ENCODE measurements at places on chromosomes 6 and 20.

GRCh38 chr6:111993342-111993741 is 60.6 kb upstream of the CCN6 start:
- no peak for DNase-seq

DNA sequence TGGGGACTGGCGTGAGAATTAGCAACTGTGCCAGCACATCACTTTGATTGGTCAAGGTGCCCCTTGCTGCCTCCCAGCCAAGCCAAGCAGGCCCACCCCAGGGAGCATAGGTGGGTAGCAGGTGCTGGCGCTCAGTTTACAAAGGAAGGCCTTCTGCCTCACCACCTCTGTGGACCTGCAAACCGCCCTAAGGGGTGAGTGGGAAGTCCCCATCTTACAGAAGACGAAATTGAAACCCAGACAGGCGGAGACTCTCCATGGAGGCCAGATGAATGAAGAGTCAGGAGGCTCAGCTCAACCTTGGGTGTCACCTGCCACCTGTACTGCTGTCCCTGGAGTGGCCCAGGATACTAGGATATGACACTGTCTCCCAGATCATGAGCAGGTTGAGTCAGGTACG is 21.5 kb upstream of the MAS1L start:
- no peak for DNase-seq

DNA sequence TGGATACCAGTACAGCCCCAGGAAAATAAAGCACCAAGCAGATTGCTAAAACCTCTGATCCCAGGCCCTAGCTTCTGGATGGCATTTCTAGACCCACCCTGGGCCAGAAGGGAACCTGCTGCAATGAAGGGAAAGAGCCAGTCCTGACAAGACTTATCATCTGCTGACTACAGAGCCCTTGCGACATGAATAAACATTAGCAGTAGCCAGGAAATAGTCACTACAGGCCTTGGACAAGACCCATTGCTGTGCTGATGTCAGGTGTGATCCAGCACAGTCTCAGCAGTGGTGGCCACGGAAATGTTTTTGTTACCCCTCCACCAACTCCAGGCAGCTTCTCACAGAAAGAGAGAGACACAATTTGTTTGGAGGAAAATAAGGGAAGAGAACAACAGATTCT is 399.3 kb downstream of the HAO1 start:
- no peak for DNase-seq

DNA sequence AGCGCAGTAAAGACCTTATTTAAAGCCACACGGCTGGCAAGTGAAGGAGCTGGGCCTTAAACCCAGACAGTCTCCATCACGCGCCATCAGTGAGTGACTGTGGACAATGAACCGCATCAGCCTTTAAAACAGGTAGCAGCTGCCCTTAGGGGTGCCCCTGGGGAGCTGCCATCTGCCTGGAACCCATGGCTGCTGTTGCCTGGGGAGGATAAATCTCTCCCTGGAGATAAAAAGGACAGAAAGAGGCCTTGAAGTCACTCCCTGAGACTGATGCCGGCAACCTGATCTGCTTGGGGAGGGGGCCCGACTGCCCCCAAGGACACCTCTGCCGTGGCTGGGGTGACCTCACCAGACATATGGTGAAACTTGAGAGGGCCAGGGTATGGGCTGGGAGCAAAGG is 73.5 kb downstream of the PREX1 start:
- DNase-seq, result peak; percentile 58

DNA sequence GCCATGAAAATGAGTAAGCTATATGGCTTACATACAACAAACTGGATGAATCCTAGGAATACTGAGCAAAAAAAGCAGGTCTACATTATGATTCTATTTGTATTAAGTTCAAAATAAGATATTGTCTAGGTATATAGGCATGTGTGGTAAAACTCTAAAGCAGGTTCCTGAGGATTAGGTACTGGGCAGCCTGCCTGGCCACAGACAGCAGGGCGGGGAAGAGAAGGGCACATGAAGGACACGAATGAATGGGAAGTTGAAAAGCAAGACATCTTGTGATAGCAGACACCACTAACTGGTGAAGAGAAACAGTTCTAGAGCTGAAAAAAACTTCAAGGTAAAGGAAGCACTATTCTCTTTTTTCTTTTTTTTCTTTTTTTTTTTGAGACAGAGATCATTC is 72.6 kb upstream of the SLC4A11 start:
- DNase-seq, result no peak

GRCh38 chr20:62500237-62500864 is 24.6 kb upstream of the GATA5 start:
- peak; percentile 87 for DNase-seq

DNA sequence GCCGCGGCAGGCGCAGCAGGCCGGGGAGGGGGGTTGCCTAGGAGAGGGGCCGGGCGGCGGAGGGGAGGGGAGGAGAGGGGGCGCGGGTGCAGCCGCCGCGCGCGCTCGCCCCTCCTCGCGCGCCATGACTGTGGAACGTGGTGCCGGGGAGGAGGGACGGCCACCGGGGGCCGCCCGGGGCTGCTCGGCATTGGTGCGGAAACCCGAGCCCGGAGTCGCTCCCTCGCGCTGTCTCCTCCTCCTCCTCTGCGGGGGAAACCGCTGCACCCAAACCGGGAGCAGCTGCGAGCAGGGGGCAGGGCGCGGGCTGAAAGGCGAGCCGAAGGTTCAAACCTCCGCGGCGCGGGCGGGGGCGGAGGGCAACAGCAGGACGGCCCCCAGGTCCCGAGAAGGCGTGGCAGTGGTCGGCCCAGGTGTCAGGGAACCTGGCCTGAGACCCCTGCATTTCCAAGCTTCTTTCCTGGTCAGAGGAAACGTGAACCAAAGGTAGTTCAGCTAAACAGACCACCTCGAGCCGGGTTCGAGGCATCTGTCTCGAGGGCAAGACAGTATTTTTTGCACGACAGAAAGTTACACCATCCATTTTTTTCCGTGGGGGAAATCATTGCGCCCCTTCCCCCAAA is 1.4 kb upstream of the TRERF1 start:
- DNase-seq, result peak; percentile 96

GRCh38 chr6:118334634-118335033 is 213.5 kb upstream of the PLN start:
- no peak for DNase-seq

- DNase-seq, result no peak
Observed at GRCh38 chr6:74585753-74586152, 620.1 kb downstream of the COL12A1 start.

- DNase-seq, result no peak
Observed at GRCh38 chr6:106959985-106960384, 14.5 kb downstream of the CD24 start.

DNA sequence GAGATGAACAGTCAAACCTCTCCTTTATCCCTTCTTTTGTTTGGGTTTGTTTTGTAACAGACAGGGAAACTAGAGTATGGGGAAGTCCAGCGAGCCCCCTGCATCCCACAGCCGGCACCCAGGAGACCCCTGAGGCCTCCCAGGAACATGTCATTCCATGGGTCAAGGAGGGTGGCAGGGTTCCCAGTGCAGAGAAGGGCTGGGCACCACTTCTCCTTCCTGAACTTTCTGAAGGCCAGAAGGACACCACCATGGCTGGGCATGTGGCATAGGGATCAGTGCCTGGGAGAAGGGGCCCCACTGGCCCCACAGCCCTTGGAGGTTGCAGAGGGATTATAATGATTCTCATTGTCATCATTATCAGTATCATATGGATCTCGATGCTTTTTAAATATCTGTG is 13.9 kb upstream of the CST7 start:
- DNase-seq, result no peak

DNA sequence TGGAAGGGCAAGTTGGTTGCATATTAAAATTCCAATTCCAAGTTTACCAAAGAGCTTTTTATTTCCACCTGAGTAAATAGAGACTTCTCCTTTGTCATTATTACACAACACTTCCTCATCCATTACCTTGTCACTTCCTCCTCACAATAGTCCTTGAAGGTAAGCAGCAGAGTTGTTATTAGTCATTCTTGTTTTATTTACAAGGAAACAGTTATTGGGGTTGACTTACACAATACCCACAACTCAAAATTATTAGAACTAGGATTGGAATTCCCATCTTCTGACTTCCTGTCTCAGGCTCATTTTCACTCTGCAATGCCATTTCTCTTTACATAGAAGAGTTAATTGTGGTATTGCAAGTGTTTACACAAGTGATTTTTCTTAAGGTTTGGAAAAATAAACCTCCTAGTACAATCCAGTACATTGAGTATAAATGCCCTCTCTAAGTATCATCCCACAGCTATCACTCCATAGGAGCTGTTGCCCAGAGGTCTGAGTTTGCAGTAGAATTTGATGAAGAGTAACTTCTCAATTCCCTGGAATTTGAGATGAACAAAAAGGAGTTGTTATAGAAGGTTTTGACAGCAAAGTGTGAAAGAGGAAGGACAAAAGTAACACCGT is 28.9 kb upstream of the MTRF1L start:
- DNase-seq, result no peak

- DNase-seq, result no peak
Observed at GRCh38 chr6:50330347-50330746, 280.6 kb upstream of the DEFB112 start.

GRCh38 chr6:133251688-133252087 is 10.5 kb downstream of the EYA4 start:
- DNase-seq, result no peak

DNA sequence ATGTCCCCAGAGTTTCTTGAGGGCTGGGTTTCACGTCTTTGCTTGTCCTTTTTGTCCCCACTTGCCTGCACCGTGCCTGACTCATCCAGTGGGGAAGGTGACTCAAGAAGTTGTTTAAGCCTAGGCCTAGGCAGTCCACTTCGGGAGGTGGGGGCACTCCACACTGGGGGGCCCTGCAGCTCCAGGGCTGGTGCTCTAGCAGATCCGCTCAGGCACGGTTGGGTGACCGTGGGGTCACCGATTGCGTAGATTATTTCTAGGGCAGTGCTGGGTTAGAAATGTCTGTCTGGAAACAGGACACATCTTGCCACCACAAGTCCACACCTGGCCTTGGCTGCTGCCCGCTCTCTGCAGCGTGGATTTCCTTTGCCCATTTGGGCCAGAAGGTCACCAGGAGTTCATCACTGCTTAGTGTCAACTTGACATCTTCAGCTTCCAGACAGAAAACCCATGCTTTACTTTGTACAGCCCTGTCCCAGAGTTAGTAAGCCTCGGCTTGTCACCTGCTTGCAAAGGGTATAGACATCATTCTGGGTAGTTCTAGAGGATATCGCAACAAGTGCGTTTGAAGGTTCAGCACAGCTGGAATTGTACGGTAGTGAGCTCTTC is 13.6 kb upstream of the C20orf144 start:
- DNase-seq, result no peak

DNA sequence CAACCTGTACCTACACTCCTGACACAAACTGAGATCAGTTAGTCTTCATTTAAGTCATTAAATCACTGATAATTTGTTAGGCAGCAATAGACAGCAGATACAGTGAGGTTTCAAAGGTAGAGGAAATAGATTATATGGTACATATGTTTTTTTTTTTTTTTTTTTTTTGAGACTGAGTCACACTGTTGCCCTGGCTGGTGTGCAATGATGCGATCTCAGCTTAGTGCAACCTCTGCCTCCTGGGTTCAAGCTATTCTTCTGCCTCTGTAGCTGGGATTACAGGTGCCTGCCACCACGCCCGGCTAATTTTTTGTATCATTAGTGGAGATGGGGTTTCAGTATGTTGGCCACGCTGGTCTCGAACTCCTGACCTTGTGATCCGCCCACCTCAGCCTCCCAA is 38.2 kb upstream of the KIF13A start:
- no peak for DNase-seq

DNA sequence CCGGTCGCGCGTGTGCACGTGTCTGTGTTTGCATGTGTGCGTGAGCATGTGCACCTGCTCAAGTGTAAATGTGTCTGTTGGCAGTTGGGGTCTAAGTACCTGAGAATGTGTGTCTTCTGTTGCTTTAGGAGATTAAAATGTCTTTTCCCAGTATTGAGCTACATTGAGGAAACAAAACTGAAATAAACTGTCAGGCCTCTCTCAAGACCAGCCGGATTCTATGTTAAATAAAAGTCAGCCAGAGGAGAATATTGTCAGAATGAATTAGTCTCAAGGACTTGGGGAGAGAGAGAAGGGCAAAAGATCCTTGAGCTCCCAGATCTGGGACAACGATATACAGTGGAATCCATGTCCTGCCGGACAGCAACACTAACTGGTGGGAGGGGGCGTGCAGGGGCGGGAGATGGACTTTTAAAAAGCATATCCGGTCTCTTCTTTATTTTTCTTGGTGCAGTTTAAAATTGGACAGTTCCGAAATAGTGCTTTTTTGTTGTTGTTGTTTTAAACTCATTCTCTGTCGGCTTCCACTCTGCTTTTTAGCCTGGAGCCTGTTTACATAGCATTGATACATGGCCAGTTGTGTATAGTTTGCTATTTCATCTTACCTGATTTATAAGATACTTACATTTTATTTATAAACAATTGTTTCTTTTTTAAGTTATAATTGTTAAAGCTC is 3.3 kb upstream of the TBX18 start:
- no peak for DNase-seq

DNA sequence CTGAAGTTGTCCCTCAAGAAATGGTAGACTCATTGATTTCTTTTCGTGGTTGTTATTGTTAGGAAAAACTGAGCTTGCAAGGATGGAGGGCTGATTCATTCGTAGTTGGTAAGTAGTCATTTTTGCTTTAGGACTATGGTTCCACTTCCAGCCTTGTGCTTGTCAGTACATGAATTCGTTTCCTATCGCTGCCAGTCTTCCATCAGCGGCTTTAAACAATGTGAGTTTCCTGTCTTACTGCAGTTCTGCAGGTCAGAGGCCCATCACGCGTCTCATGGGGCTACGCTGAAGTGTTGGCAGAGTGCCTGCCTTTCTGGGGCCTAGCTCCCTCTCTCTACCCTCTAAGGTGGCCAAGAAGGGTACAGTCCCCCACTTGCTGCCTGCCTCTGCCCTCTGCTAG is 11.4 kb upstream of the MDFI start:
- DNase-seq, result peak; percentile 23

Data from Karpas-422 (cell line).